ENCODE measurements at places on chromosomes 3 and 15. TPM values are rescaled to one million over a fixed set of nuclear protein-coding genes. Genes with fewer than 3 reads are reported as not detected.
A peak's percentile ranks its signal among the peaks of the same experiment; 100 is the strongest.

Gene SAMD7
- total RNA-seq: not detected

Gene GPX1
- 130 TPM for total RNA-seq

Gene GPR176
- total RNA-seq: 1.1 TPM

Gene COL6A6
- 0.12 TPM for total RNA-seq

Gene TKT
- total RNA-seq: 250 TPM

Gene EFCAB12
- 6.8 TPM for total RNA-seq

Gene MOBP
- not detected for total RNA-seq

Gene SRP14
- total RNA-seq: 282 TPM

Gene GHSR
- not detected for total RNA-seq

Gene SH3GL3
- total RNA-seq: 1.2 TPM

Gene ANKUB1
- total RNA-seq: not detected

DNA sequence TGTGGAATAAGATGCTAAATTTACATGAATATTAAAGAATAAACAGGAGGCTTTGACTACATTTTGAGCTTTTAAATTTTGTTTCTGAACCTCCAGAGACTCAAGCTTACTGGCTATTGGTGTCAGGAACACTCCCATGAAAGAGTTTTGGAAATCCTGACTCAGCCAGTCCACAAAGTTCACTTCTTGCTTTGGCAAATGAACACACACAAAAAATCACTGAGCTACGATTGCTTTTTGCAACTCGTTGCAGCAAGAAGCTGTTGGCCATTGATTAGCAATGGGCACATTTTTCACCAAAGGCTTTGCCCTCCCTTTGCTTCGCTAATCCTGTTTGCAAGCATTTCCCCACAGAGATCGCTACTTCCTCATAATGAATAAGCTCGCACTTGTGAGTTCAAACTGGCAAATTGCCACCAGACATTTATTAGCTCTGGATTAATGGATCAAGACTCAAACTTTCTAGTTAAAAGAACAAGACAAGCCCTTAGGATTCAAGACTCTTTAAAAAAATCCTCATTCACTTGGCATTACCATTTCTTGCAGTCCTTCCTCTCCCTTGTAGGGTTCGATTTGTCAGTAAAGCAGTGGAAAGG is 343.2 kb upstream of the ONECUT1 start:
- DNase-seq: no peak

DNA sequence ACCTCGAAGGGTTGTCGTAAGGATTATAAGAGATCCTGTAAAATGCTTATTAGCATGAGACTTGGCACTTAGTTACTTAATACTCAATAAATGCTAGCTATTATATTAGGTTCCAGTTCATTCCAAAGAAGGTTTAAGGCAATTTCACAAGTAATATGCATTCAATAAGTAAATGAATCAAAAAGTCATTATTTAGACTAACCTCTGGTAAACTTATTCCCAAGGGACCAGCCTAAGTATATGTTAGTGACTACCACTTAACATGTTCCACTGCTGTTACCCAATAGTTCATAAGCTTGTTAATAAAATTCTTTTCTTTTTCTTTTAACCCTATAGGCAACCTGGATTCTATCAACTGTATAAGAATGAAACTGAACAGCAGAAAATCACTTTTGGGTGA is 5.1 kb downstream of the PDCD10 start:
- DNase-seq: no peak

DNA sequence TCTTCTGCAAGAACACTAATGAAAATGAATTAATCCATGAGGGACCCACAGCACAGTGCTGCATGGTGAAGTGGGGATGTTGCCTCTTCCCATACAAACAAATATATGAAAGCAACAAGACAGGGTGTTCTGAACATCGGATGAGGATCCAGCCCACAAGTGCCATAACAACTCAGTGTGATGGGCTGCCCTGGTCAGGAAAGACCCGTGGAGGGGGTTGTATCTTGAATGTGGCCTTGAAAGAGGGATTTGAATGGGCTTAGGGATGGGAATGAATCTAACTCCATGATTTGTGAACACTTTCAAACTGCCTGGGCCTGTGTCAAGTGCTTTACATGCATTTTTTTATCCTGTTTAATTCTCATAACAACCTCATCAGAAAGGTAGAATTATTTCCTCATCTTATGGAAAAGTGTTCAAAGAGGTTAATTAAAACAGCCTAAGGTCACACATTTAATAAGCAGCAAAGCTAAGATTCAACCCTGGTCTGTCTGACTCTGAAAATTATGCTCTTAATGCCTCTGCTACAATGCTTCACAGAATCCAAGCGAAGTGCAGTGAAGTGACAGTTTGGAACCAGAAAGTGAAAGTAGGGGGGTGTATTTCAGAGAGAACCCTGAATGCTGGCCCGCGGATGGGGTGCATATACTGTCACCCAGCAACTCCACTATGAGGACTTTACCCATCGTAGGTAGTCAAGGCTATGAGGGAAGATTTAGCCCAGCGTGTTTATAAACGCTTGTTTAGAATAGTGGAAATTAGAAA is 65.6 kb upstream of the HEG1 start:
- DNase-seq: no peak

DNA sequence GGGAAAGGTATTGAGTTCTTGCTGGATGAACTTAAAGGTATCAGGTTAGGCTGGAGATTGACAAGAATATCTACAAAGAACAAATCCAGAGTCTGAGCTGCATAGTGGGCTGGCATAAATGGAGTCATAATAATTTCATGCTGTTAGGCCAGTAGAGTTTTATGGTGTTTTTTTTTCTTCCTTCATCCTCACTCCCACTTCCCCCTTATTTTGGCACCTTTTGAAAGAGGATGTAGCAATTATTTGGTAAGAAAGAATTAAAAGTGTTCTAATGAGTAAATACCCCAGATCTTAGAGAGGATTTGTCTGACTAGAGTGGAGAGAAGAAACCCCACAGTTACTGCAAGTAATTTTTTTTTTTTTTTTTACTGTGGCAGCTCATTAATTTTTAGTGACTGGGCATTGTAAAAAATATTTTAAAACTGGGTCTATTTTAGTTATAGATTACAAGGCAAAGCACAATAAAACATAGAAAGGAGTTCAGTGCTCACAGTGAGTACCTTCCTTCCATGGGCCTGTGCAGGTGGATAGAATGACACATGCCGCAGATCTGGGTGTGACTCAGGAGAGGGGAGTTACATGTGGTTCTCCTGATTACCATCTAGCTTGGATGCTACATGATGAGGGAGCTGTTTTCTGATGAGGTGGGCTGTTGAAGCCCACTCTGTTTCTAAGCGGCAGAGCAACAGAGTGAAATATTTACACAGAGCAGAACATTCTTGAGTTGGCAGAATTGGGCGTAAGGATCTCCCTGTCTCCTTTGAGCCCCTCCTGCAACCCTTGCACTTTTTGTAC is 5.3 kb downstream of the EDEM1 start:
- no peak for DNase-seq

- DNase-seq: no peak
Measured at GRCh38 chr3:169603661-169604060, 59.9 kb downstream of the MECOM start.

- DNase-seq: no peak
Measured at GRCh38 chr3:115885621-115886020, 262.3 kb downstream of the GAP43 start.

- peak; percentile 49 for DNase-seq
Measured at GRCh38 chr3:141402476-141403171, 34.3 kb downstream of the ZBTB38 start.

- no peak for DNase-seq
Measured at GRCh38 chr3:100317912-100318311, 16.6 kb upstream of the NIT2 start.

GRCh38 chr15:80567721-80568157 is 127.4 kb upstream of the ABHD17C start:
- DNase-seq: peak; percentile 25

DNA sequence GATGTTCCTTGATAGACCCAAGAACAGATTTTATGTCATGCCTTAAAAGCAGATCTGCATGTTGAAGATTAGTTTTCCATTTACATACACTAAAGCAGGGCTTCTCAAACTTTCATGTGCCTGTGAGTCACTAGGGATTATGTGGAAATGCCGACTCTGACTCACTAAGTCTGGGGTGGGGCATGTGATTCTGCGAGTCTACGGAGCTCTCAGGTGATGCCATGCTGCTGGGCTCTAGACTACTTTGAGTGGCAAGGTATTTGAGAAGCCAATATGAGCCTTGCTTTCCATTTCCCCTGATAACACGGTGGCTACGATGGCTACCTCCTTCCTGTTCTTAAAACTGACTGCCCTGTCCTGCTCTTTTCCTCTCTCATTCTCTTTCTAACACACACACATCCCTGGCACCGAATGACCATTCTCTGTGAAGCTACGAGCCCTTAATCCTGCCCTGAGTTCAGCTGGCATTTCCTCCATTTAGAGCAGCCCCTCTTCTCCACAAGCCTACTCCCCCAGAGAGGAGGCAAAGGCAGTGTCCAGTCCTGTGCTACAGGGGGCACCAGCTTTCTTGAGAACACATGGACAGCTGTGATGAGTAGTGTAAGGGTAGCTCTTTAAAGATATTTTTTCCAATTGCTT is 39.7 kb upstream of the PYGO1 start:
- DNase-seq: no peak

GRCh38 chr3:169454060-169454317 is 209.5 kb downstream of the MECOM start:
- no peak for DNase-seq

- DNase-seq: no peak
Measured at GRCh38 chr15:31270767-31271166, 55.9 kb upstream of the KLF13 start.

- no peak for DNase-seq
Measured at GRCh38 chr15:41487381-41487780, 6.3 kb upstream of the ITPKA start.

- DNase-seq: no peak
Measured at GRCh38 chr3:141663993-141664392, 74.1 kb upstream of the RNF7 start.

- DNase-seq: no peak
Measured at GRCh38 chr3:116563351-116563750, 118.1 kb upstream of the LSAMP start.

DNA sequence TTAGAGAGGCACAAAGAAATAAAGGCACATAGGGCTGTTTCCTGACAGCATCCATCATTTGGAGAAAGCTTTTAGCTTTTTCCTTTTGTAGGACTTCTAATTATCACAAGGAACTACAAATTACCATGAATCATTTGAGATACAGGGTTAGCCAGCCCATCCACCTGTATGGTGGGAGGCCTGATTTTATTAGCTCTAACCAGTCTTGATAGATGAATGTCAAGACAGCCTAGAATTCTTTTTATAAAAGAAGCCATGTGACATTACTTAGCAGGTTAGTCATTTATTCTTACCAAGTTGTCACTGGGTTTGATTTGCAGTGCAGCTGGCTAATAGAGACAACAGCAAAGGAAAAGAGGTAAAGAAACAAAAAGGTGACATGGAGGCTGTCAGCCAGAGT is 618.1 kb downstream of the ZNF385D start:
- DNase-seq: no peak

DNA sequence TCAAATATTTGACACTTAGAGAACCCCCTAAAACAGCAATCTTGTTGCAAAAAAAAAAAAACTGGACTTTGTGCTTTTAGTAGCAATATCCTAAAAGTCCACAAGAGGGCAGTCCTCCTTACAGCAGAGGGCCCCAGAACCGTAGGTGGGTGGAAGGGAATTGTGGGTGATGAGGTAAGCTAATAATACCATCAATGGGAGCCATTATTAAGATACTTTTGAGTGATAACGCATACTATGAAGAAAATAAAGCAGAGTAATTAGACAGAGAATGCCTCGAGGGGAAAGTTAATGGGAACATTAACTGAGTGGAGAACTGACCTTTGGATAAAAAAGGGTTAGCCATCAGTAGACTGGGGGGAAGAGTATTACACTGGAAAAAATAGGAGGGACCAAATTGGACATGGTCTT is 229.9 kb downstream of the THRB start:
- no peak for DNase-seq

DNA sequence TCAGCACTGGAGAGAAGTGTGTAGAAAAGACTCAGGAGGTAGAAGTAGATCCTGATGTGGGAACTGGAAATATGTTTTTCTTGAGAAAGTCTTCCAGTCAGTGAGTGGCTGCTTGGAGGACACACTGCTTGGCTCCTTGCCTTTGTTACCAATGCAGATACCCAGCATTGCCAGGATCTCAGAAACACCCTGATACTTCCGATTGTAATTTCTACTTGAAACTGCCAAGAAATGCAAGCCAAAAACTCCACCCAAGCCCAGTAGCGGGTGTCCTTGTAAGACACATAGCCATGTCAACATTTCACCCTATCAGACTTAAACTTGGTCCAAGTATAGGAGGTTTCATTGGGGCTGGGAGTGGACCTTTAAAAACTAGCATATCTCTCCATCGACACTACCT is 141.8 kb downstream of the ALDH1A2 start:
- DNase-seq: no peak

- DNase-seq: no peak
Measured at GRCh38 chr3:157279237-157279636, 119.3 kb upstream of the CCNL1 start.

DNA sequence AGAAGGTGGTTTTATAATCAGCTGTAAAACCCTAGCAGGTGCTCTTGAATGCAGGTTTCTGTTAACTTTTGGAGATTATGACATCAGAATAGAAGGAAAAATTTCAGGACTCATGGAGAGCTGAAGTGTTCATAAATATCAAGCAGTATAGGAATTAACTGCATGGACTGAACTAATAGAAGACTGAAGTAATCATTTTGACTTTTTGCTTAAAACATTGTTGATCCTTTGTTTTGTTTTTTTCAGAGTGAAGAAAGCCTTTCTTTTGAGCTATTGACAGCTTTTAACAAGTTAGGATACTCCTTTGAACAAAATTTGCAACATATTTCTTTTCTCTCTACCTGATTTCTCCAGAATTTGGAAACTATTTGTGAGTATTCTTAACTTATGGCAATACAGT is 70.6 kb upstream of the DAZL start:
- DNase-seq: no peak

- DNase-seq: no peak
Measured at GRCh38 chr3:36937492-36937891, 7.4 kb downstream of the TRANK1 start.

- peak; percentile 21 for DNase-seq
Measured at GRCh38 chr3:38960953-38961622, 90.7 kb downstream of the SCN11A start.

DNA sequence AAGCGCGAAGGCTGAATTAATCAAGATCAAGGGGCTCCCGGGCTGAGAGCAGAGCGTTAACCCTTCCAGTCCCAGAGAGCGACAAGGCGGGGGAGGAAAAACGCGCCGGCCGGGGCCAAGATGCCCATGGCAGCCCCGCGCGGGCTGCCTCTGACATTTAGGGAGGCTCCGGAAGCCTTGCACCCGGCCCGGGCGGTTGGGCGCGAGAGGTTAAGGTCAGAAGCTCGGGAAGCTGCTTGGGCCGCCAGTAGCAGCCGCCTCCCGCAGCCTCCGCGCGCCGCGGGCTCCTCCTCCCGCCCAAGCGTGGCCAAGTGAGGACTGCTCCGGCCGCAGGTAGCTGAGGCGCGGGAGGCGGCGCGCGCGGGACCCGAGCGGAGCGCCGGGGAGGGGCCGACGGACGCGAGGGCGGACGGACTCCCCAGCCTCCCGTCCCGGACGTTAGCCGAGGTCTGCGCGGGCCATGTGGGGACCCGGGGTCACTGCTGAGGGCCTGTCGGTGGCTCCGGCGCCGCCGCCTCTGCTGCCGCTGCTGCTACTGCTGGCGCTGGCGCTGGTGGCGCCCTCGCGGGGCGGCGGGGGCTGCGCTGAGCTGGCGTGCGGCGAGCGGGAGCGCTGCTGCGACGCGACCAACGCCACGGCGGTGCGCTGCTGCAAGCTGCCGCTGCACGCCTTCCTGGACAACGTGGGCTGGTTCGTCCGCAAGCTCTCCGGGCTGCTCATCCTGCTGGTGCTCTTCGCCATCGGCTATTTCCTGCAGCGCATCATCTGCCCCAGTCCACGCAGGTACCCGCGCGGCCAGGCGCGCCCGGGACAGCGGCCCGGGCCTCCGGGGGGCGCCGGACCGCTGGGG is at the start of gene C3orf80:
Gene C3orf80, plus strand, starts transcription at position 247 of the 850 bp plus-strand sequence. Its CDS starts 214 bp downstream, at position 461.
- DNase-seq: peak; percentile 45

Data from progenitor cell of endocrine pancreas (in vitro differentiated cells).